ENCODE measurements at places on chromosomes 1 and 21.
A peak's percentile ranks its signal among the peaks of the same experiment; 100 is the strongest.

GRCh38 chr1:210922666-210923065, 211.3 kb downstream of the KCNH1 start:
- no peak for DNase-seq

GRCh38 chr1:234325878-234326496, 47.3 kb upstream of the COA6 start:
- DNase-seq: no peak

DNA sequence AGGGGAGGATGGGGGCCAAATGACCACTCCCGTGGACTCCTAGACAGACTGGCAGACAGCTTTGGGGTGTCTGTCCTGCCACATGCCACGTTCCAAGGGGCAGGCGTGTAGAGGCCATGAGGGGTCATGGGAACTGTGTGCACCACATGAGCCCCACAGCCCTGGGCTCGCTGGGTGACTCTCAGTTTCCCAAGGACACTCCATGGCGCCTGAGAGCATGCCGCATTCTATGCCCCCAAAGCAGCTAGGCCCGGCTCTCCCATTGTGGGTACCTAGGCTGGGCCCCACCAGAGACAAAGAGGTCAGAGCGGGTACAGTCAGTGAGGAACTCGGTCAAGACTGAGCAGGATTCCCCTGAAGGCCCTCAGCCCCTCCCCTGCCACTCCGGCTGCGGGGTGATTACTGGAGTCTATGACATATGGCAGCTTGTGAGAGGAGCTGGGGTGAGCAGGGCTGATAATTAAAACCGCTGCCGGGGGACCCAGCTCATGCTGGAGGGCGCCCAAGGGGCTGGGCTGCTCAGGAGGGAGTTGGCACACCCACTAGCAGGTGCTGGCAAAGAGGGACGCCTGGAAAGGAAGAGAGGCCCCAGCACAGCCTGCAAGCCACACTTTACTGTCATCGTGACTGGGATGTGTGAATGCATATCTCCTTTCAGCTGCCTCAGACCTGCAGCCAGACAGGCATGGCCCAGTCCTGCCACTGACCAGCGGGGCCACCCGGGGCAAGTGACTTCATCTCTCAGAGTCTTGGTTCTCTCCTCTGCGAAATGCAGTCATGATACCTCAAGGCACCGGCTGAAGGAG, 8.4 kb downstream of the LRP8 start:
- no peak for DNase-seq

GRCh38 chr1:66452162-66452561, 81.8 kb upstream of the SGIP1 start:
- DNase-seq: no peak

DNA sequence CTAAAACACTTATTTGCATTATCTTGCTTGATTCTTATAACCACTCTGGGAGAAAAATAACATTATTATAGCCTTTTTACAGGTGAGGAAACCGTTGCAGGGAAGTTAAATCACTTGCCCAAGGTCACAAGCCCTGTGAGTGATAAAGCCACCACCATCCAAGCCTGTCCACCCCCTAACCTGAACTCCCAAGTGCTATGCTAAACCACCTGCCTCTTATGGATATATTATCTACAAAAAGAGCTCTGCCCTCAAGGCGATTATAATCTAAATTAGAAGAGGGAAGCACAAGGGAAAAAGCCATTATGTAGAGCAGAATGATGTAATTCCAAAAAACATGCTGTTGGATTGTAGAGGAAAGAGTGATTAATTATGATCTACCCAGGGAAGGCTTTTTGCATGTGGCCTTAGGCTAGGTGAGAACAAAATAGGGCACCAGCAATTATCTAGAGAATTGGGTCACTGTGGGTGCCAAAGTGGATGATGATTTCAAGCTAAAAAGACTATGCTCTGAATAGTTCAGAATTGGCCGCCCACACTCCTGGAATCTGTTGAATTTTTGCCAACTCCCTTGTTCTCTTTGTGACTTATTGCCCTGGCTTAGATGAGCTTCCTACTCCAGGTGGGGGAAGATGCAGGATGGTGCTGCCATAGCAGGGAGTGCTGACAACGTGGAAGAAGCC, 205.3 kb downstream of the FGGY start:
- DNase-seq: peak; percentile 71

DNA sequence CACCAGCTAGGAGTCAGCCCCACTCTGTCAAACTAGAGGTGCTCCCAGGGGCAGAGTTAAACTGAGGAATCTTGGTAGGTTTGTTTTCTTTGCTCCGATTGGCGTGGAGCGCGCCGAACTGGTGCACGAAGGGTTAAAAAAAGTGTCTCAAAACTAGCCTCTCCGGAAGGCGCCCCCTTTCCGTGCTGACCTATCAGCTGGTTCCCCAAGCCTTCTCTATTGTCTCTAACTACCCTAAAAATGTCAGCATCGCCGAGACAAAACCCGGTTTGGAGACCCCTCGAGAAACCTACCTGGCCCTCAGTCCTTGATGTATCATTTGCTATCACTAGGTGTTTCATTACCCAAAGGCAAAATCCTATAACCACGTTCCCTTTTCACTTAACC, 2.2 kb downstream of the TGFB2 start:
- DNase-seq: no peak

DNA sequence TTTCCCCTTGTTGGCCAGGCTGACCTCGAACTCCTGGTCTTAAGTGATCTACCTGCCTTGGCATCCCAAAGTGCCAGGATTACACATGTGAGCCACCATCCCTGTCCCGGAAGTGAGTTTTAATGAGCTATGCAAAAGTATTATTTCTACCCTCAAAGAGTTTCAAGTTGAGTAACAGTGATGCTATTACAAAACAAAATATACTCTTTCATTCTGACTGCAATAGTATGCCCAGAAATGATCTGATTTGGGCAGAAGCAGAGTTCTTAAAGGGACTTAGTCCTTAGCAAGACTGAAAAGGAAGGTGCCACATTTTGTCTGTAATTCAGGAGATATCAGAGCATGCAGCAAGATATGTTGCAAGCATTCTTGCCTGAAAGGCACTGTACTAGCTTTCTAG, 375.4 kb downstream of the NUF2 start:
- DNase-seq: no peak

DNA sequence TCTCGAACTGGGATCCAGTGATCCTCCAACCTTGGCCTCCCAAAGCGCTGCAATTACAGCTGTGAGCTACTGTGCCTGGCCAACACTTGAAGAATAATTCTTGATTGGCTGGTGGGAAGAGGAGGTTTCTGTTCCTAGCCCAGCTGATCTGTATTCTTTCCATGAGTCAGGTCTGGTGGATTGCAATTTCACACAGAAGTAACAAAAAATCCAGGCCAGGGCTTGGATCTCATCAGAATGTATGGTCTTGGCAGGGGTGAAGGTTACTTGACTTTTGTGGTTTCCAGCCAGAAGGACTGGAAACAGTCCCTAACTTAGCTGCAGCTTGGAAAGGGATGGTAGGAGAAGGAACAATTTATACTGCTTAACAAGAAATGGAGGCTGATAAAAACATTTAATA, 5.1 kb upstream of the HP1BP3 start:
- DNase-seq: peak; percentile 38

DNA sequence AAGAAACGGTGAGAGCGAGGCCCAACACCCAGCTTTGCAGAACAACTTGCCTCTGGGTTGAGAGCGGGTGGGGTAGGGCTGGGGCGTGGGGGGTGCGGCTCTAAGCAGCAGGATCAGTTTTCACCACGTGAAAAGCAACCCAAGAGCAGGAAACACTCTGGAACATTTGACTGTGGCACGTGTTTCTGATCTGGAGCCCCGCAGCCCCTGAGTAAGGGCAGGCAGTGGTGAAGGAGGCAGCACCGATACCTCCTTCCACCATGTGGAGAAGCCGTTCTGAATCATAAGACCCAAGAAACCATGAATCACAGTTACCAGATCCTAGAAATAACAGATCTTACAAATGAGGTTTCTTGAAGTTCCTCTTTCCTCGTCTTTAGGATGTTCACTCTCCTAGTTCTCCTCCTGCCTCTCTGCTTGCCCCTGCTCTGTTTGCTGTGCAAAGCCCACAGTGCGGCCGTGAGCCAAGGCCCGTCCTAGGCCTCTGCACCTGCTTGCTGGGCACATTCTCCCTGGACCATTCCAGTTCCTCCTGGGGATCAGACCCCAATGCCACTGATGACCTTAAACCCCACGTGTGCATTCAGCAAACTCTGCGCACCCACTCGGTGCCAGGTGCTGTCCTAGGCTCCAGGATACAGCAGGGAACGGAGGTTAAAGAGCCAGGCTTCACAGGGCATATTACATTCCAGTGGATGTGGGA, 31.9 kb downstream of the SLC1A7 start:
- DNase-seq: no peak

DNA sequence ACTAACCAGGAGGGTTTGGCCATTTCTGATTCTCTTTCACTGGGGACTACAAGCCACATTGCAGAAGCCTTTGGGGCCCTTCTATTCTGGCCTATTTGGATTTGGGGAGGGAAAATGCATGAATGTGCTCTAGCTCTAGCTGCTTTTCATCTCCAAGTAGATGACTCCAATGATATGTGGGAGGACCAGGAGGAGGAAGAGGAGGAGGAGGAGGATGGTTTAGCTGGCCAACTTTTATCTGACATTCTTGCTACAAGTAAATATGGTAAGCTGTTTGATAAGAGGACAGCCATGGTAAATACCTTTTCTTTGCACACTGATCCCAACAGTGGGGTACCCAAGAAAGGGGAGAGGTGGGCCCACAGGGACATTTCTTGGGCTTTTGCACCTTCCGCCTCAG, 14.0 kb upstream of the SHISA4 start:
- DNase-seq: no peak

DNA sequence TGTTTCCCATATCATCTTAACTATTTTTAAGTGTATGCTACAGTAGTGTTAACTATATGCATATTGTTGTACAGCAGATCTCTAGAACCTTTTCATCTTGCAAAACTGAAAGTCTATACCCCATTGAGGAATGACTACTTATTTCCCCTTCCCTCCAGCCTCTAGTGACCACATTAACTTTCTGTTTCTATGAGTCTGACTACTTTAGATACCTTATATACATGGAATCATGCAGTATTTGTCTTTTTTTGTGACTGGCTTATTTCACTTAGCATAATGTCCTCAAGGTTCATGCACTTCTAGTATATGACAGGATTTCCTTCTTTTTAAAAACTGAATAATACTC, 96.5 kb upstream of the BTG3 start:
- no peak for DNase-seq

DNA sequence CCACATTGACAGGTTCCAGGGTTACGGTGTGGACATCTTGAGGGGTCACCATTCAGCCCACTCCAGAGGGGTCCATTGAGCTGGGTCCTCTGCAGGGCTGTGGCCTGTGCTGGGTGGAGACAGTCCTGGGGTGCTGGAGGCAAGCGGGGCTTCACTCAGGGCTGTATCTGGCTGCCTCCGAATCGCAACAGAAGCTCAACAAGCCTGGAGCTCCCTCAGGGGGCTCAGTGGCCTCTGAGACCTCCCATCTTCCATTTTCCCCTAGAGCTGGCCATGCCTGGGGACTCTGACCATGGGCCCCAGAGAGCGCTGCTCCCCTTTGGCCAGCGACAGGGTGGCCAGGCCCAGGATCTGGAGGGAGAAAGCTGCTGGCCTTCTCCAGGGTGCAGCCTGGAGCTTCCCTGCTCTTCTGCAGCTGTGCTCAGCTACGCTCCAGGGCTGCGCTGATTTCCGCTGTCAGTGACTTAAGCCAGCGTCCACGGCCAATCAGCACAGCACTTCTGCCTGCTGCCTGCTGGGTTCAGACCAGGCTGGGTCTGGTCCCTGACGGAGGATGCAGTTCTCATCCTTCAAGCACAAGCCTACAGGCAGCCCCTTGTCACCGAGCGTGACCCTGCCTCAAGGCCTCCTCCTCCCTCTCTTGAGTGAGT, 45.0 kb upstream of the ADARB1 start:
- DNase-seq: no peak
